Fibroblast of mammary gland (primary cell): ENCODE measurements at places on chromosomes 7 and 10.
A peak's percentile ranks its signal among the peaks of the same experiment; 100 is the strongest.

- DNase-seq: no peak
These were observed 438.8 kb upstream of the C7orf33 start for GRCh38 chr7:148151778-148152177.

GRCh38 chr10:27743877-27744801, 1.5 kb downstream of the MKX start:
- DNase-seq: peak; percentile 27

GRCh38 chr10:48503293-48503911, 101.5 kb downstream of the ARHGAP22 start:
- DNase-seq: no peak

GRCh38 chr10:83164156-83164555, 975.2 kb upstream of the GHITM start:
- no peak for DNase-seq

GRCh38 chr7:130488392-130489139, 3.3 kb upstream of the MEST start:
- DNase-seq: no peak

DNA sequence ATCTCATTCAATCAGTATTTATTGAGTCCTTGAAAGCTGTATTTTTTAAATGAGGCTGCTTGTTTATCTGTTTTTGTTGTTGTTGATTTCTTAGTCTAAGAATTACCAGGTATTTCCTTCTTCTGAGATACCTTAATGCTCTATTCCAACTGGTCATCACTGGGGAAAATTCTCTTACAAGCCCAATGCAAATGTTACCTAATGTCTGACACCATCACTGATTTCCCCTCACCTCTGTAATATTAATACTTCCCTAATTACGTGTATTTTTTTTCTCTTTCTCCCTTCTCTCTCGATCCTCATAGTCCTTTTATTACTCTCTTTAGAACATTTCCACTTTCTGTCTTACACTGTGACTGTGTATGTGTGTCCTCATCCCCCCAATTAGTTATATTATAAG, 13.9 kb downstream of the HDAC9 start:
- no peak for DNase-seq

DNA sequence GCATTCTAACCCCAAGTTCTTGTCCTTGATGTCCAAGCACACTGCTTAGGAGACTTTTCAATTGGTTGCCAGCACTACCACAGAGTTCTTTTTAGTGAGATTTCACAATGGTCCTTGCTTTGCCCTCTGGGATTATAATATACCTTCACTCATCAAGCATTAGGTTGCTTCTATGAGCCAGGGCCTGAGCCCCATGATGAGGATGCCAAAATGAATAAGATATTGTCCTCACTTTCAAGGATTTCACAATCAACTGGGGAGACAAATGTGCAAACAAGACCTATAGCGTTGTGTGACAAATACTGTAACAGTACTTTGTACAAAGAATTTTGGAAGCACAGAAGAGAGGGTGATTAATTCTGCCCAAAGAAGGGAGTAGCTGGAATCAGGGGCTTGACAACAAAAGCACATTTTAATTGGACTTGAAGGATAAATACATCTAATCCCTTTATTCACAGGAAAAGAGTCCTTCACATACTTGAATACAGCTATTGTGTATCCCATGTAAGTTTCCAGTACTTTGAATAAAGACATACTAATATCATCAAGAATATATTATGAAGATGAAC, 263.6 kb upstream of the LRRN3 start:
- no peak for DNase-seq

DNA sequence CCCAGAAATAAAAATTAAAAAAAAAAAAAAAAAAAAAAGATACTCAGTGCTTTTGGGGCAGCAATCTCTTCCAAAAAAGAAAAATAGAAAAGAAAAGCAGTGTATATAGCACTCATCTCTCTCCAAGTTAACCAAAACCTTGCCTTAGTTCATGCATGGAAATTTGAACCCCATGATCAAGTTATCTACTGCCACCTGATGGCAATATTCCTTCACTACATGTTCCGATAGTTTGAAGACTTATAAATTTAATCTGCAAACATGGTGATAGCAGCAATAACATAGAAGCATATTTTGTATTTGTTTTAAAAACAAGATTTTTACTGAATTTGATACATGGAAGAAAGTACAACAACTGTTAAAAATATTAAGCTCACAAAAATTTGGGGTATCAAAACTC, 48.6 kb upstream of the SLIT1 start:
- DNase-seq: peak; percentile 62

- DNase-seq: no peak
These were observed 209.1 kb downstream of the PHF14 start for GRCh38 chr7:11182736-11183135.

- DNase-seq: no peak
These were observed 19.2 kb downstream of the YKT6 start for GRCh38 chr7:44220046-44220357.

DNA sequence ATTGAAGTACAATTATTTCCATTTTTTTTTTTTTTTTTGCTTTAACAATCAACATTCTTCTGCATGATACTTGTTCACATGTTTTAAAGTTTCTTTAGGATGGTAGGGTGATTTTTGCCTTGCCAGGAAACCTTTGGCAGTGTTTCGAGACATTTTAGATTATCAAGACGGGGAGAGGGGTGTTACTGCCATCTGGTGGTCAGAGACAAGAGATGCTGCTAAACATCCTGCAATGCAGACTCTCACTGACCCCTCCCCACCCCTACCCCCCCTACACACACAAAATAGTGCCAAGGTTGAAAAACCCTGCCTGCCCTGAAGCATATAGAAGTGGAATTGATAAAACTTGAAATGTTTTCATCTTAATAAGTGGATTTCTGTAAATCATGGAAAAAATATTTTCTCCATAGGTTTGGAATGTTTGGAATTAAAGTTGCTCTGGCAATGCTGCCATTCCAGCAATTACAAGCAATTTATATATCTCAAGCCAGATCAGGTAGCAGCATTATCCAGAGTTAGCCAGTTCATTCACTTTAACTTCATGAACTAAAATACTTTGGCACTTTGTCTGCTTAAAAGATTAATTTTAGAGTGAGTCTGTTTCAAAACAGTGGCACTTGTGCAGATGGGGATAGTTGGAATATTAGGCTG, 62.1 kb downstream of the SDHAF3 start:
- DNase-seq: peak; percentile 72

DNA sequence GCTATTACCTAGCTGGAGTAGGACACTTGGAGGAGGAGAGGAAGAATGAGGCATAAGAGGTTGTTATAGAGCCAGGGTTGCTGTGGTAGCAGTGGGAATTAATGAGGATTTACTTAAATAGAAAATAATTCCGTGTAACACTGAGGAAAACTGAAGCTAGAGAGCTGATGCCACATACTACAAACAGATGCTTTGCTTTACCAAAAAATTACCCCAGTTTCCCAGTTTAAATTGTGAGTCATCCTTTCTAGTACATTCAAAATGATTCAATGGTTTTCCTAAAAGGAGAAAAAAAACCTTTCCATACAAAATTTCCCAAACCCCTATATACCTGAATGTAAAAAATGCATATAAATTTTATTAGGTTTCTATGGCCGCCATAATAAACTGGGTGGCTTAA, 58.3 kb downstream of the ZNF518A start:
- DNase-seq: peak; percentile 15

GRCh38 chr7:116395141-116395791, 104.3 kb upstream of the CAV2 start:
- DNase-seq: peak; percentile 90

- DNase-seq: no peak
These were observed 53.5 kb downstream of the SEPTIN7 start for GRCh38 chr7:35854311-35854710.

DNA sequence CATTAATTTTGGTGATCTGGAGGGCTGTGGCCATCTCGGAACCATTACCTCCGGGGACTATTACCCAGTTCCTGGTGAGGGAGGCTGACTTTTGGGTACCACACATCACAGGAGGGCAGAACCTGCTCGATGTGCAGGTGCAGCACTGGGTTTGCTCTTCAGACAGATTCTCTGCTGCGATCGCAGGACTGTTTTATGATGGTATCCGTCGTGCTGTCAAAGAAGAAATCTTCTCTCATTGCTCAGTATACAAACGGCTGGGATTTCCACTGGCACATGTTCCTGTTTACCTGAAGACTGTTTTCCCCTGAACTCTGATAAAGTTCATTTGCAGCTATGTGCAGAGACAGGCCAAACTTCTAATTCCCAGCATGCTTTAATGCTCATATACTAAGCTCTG, 27.2 kb upstream of the SHH start:
- DNase-seq: no peak

- DNase-seq: no peak
These were observed 55.1 kb upstream of the PTPN12 start for GRCh38 chr7:77482015-77482414.

DNA sequence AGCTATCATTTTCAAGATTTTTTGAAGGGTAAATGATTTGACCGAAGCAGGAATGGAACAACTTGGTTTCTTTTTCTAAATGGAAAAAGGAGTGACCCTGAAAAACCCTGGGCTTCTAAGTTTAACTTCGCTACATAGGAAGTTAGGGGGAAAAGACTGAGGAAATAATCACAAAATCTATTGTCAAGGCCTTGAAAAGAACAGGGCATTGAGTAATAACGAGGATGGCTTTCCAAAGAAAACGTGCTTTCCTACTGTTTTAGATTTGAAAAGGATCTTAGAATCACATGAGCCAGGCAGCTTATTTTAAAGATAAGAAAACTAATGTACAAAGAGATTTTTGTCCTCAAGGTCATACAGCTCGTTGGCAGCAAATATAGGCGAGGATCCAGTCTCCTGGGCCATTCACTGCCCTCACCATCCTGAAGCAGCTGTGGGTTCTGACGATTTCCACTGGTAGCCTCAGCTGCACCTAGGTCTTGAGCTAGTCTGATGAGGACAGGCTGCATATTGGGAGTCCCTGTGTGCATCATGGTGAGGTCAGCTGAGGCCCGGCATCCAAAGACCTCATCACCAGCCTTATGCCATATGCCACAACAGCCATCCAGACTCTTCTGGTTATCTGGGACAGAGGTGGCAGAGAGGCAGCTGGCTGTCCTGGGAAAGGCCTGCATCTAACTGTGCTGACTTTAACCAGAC, 384.7 kb upstream of the NRP1 start:
- peak; percentile 28 for DNase-seq

DNA sequence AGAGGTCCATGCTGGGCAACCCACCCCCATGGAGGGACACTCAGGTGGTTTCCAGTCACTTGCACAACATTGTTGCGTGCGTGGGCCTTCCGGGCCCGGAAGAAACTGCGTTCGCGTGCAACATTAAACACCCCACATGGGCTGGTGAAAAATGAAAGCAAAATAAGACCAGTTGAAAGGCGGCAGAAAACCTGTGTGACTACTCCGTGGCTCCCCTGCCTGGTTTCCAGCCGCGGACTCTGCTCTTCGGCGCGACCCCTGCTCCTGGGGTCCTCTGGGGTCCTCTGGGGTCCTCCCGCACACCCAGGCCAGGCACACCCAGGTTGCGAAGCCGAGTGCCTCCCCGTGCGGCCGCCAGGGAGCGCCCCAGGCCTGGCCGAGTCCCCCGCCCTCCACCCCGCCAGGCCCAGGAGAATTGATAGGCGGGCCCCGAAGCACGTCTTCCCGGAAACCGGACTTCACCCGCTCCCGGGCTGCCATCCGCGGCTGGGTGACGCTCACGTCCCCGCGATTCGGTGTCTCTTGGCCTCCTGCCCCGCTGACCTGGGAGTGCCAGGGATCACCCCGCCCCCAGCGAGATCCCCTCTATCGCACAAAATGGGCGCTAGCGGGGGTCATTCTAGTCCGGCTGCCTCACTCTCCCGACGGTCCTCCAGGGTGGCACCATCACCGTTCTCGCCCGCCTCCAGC, 1.9 kb upstream of the SH2D4B start:
- DNase-seq: no peak

DNA sequence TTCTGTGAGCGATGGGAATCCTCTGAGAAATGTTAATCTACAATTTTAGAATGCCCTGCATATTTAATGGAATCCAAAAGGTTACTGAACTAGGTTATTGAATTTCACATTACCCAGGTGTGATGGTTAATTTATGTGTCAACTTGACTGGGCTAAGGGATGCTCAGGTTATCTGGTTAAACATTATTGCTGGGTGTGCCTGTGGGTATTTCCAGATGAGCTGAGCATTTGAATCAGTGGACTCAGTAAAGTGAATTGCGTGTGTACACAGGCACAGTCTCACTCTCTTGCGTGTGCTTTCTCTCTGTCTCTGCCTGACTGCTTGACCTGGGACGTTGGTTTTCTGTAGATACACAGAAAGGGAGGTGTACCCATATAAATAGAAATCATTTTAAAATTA, 21.7 kb downstream of the RNF32 start:
- no peak for DNase-seq

GRCh38 chr10:6609625-6610024, 29.5 kb upstream of the PRKCQ start:
- DNase-seq: no peak

- peak; percentile 77 for DNase-seq
These were observed at the start of gene MARVELD1 for GRCh38 chr10:97713339-97713825. MARVELD1 (plus strand) TSS chr10:97713730; CDS start chr10:97713877, 147 bp downstream.

GRCh38 chr7:155844019-155844453, 31.8 kb upstream of the SHH start:
- DNase-seq: no peak
